ENCODE measurements at places on chromosomes 11 and 22. TPM values are rescaled to one million over a fixed set of nuclear protein-coding genes. Genes with fewer than 3 reads are reported as not detected.

RAC2 gene
- total RNA-seq: 36.8 TPM

PHOX2A gene
- total RNA-seq: not detected

SYNGR1 gene
- 2.3 TPM for total RNA-seq

VPREB1 gene
- total RNA-seq: not detected

ALKBH3 gene
- total RNA-seq: 42.8 TPM

OR52N4 gene
- total RNA-seq: not detected

OR8A1 gene
- not detected for total RNA-seq

NEU3 gene
- total RNA-seq: 6.9 TPM

PTPRCAP gene
- 0.40 TPM for total RNA-seq

PDE2A gene
- total RNA-seq: 25.3 TPM

TRIM29 gene
- 0.25 TPM for total RNA-seq

KRTAP5-8 gene
- not detected for total RNA-seq

DGAT2 gene
- total RNA-seq: 0.49 TPM

DRICH1 gene
- total RNA-seq: 0.13 TPM

SCGB2A2 gene
- total RNA-seq: not detected

CCDC82 gene
- total RNA-seq: 25.7 TPM

LMO2 gene
- total RNA-seq: 30.9 TPM

TSPAN32 gene
- total RNA-seq: not detected

OR52E8 gene
- not detected for total RNA-seq

CST6 gene
- total RNA-seq: 0.49 TPM

LYVE1 gene
- 2.2 TPM for total RNA-seq

ISX gene
- not detected for total RNA-seq

DBX1 gene
- not detected for total RNA-seq

CHRM1 gene
- not detected for total RNA-seq

KCTD14 gene
- 2.0 TPM for total RNA-seq

KCNQ1OT1 gene
- 1.1 TPM for total RNA-seq

INPP5J gene
- 0.20 TPM for total RNA-seq

ARFGAP3 gene
- total RNA-seq: 60.3 TPM

APIP gene
- 23.3 TPM for total RNA-seq

ANO3 gene
- 0.04 TPM for total RNA-seq

SMC1B gene
- 0.04 TPM for total RNA-seq

LMO1 gene
- total RNA-seq: not detected

BAIAP2L2 gene
- under 0.01 TPM for total RNA-seq

FZD4 gene
- 167 TPM for total RNA-seq

FOLH1 gene
- not detected for total RNA-seq

APOL5 gene
- not detected for total RNA-seq

TFIP11 gene
- total RNA-seq: 40.1 TPM

MYO18B gene
- total RNA-seq: not detected

YPEL4 gene
- 0.20 TPM for total RNA-seq

FIBIN gene
- not detected for total RNA-seq

PHLDB1 gene
- total RNA-seq: 67.0 TPM

SCN4B gene
- total RNA-seq: 0.21 TPM

MS4A8 gene
- not detected for total RNA-seq

CDC42BPG gene
- total RNA-seq: 0.20 TPM

MED17 gene
- total RNA-seq: 24.8 TPM

RELA gene
- total RNA-seq: 20.0 TPM

SLC5A12 gene
- not detected for total RNA-seq

SCN2B gene
- total RNA-seq: not detected

RFPL3 gene
- not detected for total RNA-seq

POLA2 gene
- 15.3 TPM for total RNA-seq

ALG9 gene
- 23.3 TPM for total RNA-seq

Data from pulmonary artery endothelial cell (primary cell).